T47D (cell line): ENCODE measurements at places on chromosomes 4 and X.
A peak's percentile ranks its signal among the peaks of the same experiment; 100 is the strongest.

DNA sequence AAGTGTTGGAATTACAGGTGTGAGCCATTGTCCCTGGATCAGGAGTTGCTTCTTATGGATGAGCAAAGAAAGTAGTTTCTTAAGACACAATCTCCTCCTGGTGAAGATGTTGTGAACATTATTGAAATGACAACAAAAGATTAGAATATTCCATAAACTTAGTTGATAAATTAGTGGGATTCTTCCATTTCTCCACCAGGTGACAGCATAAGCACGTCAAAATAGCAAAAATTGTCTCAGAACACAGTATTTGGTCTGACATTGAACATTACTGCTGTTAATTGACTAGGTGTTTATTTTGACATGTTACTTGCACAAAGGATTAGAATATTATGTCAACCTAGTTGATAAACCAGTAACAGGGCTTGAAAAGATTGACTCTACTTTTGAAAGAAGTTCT is 21.6 kb downstream of the CLDN34 start:
- DNase-seq, result no peak

GRCh38 chr4:165184220-165184619 is 23.1 kb upstream of the KLHL2 start:
- no peak for DNase-seq

DNA sequence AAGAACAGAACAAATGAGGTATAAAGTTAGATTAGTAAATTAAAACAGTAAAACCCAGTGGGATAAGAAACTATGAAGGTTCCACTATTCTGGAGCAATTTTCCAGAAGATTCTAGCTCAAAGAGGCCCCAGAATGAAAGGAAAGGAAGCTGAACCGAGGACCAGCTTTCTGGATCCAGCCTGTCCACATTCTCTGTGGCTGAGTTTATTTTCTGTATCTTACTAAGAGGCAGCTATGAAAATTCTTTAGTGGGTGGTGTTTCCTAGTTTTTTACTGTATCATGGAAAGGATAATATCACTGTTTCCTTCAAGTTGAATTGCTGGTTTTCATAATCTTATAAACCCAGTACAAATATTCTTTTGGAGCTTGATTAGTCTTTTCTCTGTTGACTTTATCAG is 11.8 kb downstream of the DAPP1 start:
- no peak for DNase-seq

- no peak for DNase-seq
Observed at GRCh38 chrX:11611965-11612364, 53.8 kb downstream of the ARHGAP6 start.

- DNase-seq, result no peak
Observed at GRCh38 chr4:166459621-166460020, 586.6 kb downstream of the TLL1 start.

DNA sequence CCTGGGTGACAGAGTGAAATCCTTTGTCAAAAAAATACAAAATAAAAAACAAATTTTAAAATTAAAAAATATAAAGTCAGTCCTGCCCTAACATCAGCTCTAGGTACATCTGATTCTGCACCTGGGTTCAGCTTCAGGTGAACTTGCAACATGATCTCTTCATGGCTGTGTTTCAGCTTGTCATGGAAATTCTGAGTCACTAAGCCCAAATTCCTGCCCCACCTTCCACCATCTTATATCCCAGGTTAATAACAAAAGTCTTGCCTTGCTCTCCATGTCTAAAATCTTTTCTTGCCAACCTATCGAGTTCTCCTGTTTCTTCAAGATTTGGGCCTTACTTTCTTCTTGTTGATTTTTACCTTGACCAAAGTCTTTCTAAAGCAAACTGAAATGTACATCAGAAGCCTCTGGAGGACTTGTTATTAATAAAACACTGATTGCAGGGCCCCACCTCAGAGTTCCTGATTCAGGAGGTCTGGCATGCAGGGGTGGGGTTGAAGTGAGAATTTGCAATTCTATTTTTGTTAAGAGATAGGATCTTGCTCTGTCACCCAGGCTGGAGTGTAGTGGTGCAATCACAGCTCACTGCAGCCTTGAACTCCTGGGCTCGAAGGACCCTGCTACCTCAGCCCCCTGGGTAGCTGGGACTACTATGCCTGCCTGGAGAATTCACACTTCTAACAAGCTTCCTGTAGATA is 125.8 kb upstream of the VCX3A start:
- DNase-seq, result no peak

DNA sequence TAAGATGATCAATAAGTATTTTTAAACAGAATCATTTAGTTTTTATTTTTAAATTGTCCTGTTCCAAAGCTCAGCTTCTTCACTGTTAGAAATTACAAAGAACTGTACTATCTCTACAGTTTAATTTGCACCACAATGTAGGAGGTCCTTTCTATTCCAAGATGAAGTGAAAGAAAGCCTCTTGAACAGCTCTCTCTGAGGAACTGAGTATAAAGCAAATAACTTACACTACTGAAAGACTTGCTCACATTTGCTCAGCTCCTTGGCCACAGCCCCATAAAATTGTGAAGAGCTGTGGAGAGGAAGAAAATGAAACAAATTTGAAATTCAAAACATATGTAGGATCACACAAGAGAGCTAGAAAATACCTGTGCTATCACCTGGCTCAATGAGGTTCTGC is 68.6 kb downstream of the ENPEP start:
- DNase-seq, result no peak

DNA sequence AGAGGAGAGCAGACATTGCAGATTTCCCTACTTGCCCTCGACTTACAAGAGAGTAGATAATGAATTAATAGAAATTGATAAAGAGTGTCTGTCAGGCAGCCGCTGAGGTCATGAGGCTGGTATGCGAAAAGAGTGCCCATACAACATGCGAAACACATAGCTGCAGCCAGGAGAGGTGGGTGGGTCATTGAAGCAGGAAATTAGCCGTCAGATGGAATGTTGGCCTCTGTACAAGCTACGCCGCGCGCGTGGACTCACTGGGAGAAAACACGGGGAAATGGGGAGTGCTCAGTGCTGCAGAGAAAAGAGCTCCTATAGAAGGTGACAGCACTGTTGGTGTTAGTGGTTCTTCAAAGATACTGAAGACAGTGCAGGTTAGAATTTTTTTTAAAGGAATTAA is 125.1 kb downstream of the RAPGEF2 start:
- DNase-seq, result peak; percentile 63

GRCh38 chr4:166091146-166091545 is 218.1 kb downstream of the TLL1 start:
- no peak for DNase-seq

DNA sequence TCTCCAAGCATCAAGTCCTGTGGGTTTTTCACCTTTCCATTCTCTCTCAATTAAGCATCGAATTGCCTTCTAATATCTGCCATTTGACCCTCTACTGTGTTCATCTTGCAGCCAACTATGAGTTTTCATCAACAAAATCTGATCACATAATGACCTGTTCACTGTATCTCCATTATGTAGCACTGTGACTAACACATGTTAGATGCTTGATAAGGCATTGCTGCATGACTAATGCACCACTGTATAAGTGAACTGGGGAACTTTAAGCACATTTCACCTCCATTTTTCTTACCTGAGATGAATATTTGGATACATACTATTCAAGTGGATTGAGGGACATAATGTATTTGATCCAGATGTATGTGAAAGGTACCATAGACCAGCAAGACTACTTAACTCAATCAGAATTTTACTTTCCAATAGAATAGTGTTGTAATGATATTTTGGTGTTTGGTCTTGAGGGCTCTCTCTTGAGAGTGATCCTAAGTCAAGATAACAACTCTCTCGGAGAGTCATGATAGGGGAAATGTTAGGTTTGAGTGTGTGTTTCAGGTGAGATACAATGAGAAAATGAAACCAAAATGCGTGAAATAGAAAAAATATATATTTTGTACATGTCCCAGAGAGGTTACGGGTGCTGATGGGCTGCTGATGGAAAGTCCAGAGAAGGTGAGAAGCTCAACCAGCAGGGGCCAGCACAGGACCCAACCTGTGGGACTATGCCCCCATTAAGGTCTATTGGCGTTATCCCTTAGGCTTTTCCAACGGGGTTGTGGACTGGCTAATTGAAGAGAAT is 60.2 kb upstream of the HS3ST1 start:
- DNase-seq, result peak; percentile 5

DNA sequence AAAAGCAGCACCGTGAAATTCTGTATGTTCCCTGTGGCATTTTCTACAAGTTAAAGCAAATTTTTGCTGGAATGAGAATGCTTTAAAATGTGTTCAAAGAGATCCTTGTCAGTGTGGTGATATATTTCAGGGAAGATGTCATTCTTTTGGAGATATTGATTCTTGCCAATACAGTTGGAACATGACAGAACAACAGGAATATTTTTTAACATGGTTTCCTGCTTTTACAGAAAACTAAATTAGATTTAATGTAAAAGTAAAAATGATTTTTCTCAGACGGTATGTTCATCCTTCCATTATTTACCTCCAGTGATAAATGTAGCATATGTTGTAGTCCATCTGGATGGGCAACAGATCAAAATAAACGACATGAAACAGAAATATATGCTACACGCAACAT is 474.8 kb downstream of the TMA16 start:
- no peak for DNase-seq

DNA sequence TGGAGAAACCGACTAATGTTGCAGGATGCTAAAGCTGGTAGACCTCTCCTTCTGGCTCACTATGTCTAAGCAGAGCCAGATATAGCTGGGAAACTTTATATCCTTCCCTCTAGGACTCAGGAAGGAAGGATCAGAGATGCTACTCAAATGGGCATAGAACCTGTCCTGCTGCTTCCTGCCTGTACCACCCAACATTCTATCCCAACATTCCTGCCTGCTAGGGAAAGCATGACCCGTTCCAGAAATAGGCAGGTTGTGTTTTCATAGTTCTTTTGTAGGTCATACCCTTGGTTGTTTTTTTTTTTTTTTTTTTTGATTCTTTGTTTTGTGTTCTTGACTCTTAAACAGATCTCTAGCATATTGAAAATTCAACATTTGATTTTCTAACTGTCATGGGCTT is 5.3 kb downstream of the NPNT start:
- DNase-seq, result no peak

DNA sequence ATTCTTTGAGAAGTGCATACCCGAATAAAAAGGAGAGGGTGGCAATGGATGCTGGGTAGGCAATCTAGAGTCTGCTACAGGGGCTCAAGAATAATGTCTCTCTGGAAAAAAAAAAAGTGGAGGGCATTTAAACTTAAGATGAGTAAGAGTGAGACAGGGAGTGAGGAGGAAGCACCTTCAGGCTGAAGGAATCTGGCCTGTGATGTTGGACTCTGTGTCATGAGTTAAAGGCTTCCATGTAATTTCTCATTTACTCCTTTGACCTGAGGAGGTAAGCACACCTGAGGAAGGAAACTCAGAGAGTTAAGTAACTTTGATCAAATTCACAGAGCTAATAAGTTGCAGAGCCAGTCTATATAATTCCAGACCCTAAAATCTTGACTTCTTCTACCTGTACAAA is 3.2 kb upstream of the PRKG2 start:
- no peak for DNase-seq

DNA sequence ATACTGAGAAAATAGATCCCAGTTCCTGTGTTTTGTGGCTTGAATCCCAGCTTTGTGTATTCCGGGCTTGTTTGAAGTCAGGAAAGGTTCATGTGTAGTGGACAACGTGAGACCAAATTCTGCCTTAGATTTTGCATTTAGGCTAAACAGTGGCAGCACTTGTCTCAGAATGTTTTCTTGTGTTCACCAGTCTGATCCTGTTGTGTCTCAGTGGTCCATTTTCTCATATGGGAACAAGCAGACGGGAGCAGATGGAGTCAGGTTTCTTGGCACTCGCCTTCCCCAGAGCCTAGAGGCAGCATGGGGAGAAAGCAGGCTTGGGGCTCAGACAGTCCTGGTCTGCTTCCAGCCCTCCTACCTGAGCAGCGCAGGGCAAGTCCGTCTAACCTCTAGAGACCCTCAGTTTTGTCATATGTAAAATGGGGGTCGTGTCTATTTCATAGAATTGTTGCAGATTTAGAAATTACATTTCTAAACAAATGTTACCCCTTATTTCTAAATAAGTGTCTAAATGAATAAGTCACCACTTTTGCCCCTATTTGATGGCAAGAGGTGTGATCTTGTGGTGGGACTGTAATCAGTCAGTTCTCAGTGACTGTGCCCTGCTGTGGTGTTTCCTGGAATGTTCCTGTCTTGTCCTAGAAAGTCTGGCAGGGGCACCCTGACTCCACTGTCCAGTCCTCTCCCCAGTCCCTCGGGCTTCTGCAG is 28.3 kb upstream of the MSANTD1 start:
- DNase-seq, result no peak

DNA sequence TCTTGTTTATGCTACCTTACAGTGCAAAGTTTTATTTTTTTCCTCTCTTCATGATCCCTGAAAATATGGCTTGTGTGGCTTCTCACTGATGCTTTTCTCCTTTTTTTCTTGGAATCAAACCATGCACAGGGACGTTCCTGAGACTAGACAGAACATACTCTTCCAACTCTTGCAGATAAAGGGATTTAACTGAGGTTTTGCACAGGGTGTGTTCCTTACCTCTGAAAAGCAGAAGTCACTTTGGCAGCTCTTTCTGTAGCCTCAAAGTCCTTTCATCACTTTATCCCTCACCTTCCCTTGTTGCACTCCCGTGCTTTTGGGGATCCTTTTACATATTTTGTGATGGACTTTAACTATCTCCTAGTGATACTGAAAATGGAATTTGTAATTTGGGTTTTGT is 300.1 kb downstream of the SPRY1 start:
- no peak for DNase-seq

DNA sequence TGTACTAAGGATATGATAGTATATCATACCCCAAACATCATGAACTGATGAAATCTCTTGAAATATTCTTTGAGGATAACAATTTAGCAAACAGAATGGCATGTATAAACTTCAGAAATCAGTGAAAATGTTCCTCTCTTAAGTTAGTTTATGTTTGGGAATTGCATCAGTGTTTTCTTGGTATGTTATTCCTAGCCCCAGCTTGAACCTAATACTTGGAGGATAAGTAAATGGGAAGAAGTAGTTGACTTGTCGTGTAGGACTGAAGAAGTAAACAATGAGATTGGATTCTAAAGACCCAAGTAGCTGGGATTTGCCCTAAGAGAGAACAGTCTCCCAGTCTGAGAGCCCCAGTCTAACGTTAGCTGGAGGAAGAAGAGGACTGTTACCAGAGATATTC is 355.7 kb downstream of the GALNTL6 start:
- no peak for DNase-seq

- DNase-seq, result no peak
Observed at GRCh38 chr4:152516156-152516555, 19.7 kb downstream of the FBXW7 start.

DNA sequence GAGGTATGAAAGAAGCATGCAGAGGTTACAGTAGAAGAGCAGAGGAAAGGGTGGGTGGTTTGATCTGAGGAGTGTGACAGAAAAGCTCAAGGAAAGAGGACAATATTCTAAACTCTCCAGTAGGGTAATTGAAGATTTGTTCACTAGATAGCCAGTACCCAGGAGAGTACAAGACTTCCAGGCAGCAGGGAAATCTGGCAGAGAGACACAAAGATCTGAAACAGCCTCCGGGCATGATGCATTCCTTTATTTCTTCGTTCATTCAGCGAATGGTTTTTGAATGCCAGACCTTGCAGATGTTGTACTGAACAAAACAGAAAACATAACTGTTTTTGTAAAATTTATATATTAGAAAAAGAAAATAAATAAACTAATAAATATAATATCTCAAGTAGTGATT is 766.6 kb downstream of the FAT4 start:
- no peak for DNase-seq

GRCh38 chr4:124337874-124338273 is 374.7 kb downstream of the ANKRD50 start:
- no peak for DNase-seq
